ENCODE measurements at places on chromosomes 11 and 22.

GRCh38 chr11:128733440-128734102 is 39.7 kb downstream of the FLI1 start:
- no peak for DNase-seq

GRCh38 chr11:45511566-45511965 is 153.9 kb downstream of the CHST1 start:
- DNase-seq: no peak

DNA sequence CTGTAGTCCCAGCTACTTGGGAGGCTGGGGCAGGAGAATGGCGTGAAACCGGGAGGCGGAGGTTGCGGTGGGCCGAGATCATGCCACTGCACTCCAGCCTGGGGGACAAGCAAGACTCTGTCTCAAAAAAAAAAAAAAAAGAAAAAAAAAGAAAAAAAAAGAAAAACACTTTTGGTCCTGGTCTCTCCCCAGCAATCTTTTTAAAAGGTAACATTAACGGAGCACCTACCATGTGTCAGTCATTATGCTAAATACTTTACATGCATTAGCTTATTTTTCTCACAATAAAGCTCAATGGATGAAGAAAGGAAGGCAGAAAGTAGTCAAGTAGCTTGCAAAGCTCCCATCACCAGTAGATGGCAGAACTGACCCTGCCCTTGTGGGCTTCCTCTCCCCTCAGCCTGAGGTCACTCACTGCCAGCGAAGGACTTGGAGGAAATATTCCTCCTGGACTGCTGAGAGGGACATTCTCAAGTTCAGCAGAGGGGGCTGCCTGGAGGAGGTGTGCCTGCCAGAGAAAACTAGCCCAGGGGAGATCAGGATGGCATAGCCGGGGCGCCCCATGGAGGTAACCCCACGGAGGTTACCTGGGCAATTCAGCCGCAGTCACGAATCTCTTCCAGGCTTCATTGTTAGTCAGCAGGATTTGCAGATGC is 15.5 kb downstream of the APOL3 start:
- DNase-seq: no peak

DNA sequence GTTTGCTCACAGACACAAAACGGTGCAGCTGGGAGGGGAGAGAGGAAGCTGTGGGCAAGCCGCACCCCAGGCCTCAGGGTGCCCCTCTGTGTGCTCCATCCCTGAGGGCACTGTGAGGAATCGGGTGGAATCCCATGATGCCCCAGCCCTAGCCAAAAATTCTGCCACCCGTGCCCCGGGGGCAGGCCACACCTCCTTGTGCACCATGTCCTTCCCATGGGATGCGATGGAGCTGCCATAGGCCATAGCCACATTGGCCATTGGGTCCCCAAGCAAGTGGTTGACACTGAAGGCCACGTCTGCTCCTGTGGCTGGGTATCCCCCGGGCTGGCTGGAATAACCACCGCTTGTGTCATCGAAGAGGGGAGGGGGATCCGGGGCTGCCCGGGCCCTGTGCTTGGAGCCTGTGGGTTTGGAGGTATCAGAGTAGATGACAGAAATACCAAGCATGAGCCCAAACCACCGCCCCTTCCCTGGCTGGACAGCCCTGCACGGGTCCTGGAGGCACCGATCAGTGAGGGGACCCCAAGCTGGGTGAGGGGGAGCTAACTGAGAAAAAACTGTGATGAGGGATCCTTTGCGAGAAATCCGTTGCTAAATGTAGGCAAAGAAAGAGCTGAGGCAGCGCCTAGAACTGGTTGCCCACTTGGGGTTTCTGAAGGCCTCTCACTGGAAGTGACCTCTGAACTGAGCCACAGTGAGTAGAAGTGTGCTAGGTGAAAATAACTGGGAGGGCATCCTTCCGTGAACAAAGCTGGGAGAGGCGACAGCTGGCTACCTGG is 863 bp downstream of the YIF1A start:
- no peak for DNase-seq

DNA sequence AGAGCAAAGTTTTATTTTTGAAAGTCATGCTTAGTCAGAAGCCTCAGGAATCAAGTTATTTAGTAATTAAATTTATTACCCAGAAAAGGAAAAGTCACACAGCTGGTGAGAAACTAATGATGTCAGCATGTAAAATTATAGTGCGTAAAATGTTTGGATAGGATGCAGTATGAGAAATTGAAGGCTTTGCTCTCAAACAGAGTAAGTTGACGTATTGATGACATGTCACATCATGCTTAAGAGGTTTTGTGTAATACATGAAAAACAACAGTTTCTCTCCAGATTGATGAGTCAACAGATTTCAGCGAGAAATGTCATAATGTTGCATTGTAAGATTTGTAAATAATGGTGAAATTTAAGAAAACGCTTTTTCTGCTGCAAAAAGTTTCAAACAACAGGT is 769.8 kb downstream of the METTL15 start:
- DNase-seq: no peak

DNA sequence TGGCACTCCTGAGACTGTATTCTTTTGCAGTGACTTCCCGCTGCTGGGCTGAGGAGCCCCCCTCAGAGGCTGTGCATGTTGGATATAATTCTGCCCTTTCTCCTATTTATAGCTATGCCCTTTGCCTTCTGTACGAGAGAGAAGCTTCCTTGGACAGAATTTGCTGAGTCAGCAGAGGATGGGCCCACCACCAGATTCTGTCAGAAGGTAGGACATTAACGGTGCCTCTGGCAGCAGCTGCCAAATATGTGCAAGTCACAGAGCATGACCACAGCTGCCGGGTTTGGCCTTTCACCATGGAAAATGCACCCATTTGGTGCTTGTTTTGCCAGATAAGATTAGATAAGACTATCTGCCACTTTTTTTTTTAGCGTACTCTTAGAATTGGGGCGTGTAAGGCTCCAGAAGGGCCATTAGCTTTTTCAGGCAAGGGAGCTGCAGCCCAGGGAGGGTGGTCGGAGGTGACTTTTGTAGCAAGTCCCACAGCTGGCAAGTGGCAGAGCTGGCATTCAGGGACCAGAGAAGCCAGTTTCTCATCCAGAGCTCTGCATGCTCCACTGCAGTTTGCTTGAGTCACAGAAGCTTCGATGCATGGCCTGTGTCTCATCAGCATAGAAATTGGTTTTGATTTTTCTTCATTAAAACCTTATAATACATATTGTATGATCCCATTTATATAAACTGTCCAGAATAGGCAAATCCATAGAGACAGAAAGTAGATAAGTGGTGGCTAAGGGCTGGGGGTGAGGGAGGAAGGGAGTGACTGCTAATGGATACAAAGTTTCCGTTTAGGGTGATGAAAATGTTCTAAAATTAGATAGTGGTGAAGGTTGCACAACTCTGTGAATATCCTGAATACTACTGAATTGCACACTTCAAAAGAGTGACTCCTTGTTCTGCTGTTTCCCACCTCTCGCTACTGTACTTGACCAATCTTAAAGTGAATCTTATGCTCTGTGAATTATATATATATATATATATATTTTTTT is 15.8 kb downstream of the UPB1 start:
- DNase-seq: no peak

DNA sequence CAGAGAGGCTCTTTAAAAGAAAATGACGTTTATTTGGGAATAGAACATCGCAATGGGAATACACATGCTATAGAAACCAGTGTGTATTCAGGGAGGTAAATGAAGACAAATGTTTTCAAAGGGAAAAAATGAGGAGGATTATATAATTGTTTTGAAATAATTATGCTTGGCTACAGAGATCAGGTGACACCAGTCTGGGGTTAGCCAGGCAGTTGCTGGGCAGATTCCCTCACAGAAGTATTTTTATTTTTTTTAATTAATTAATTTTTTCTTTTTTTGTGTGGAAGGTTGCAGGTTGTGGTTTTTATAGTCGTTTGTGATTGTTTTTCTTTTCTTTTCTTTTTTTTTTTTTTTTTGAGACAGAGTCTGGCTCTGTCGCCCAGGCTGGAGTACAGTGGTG is 5.6 kb upstream of the STARD10 start:
- no peak for DNase-seq

GRCh38 chr11:25890626-25891260 is 441.2 kb upstream of the ANO3 start:
- no peak for DNase-seq

DNA sequence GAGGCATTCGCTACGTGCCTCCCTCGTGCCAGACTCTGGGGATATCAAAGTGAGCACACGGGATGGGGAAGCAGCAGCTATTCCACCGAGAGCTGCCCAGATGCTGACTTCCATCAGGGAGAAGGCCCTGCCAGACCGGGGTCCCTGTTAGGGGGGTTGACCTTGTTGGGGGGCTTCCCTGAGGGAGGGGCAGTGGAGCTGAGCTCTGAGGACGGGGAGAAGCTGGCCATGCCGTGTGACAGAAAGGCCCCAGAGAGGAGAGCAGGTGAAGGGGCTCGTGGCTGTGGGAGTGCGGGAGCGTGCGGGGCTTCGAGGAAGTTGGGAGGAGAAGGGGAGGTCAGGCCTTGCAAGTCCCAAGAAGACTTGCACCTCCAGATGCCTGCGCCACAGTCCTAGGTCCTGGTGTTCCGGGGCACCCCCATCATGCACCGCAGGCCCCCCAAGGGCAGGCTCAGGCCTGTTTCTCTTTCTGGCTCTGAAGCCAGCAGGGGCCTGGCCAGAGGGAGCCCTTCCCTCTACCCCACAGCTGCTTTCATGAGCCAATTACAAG is 94.4 kb downstream of the ARHGAP8 start:
- DNase-seq: no peak

DNA sequence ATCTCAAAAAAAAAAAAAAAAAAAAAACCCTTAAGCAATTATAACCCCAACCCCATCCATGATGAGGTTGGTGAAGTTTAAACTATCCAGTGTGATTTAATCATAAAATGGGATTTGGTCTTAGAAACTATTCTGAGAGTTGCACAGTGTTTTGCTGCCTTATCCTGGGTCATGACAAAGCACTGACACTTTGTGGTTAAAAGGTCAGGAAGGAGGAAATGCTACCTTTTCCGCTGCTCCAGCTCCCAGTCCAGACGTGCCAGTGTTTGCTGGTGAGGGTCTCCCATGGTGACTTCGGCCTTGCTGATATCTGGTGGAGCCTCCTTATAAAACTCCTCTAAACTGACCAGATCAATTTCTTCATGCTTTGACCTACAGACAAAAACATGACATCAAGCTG is 14.5 kb downstream of the THOC5 start:
- no peak for DNase-seq

- no peak for DNase-seq
Observed at GRCh38 chr11:2275334-2276279, 5.2 kb upstream of the ASCL2 start.

DNA sequence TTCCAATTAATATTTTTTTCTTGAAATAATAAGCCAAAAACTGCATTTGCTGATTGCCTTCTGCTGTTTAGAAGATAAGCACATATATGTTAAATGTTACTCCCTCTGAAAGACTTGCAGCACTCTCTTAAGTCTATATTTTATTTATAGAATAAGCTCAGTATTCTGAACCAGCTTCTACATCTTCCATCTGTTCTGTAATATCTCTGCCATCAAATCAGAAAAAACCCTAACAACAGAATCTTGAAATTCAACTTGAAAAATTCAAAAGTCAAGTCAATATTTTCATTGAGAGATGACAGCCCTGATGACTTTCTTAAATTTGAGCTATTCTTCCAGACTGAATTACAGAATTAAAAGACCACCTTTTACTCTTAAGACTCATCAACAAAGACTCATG is 247.9 kb downstream of the NELL1 start:
- no peak for DNase-seq

- no peak for DNase-seq
Observed at GRCh38 chr11:81915045-81915444, 818.6 kb downstream of the FAM181B start.

- DNase-seq: no peak
Observed at GRCh38 chr11:71548716-71549151, 514 bp downstream of the KRTAP5-9 start.

- no peak for DNase-seq
Observed at GRCh38 chr11:130612291-130612851, 163.9 kb downstream of the ADAMTS15 start.

- no peak for DNase-seq
Observed at GRCh38 chr22:50436841-50437341, 37.9 kb downstream of the SBF1 start.

DNA sequence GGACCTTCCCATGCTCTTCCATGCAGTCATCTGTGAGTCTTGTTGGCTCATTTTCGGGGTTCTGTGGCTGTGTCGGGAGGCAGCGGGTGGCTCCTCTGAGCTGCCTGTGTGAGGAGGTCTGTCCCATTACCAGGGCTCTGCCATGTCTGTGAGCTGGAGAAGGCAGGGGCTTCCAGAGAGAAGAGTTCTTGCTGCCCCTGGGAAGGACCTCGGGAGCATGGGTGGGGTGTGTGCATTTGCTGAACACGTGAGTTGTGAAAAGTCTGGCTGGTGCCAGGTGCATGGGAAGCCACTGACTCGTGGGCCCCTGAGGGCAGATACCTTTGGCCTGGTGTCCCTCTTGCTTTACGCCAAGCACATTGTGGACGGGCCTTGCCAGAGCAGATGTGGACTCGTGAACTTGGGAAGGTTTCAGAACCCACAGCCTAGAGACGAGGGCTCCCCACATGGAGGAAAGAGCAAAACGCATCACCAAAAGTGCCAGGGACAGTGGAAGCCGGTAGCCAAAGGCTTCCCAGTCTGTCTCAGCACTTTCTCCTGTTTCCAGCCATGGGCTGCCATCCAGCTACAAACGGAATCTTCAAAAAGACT is 1324.5 kb downstream of the BRD1 start:
- DNase-seq: no peak

GRCh38 chr11:66523611-66524010 is 13.2 kb downstream of the BBS1 start:
- no peak for DNase-seq

GRCh38 chr22:31923136-31923535 is 21.2 kb upstream of the YWHAH start:
- DNase-seq: no peak

DNA sequence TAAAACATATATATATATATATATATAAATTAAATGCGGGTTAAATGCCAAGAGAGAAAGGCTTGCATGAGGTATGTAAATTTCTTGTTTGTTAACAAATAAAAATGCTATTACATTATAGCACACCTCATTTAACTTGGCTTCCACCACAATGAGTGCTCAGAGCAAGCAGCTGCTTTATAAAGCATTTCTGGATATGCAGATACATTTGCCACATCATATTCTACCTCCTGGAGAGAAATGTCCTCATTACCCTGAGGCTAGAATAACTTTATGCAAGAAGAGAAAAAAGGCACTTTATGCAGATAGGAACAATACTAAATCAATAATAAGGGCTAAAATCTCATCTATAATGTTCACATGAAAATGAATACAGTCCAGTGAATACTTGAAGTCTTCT is 181.7 kb upstream of the CCDC90B start:
- DNase-seq: no peak

DNA sequence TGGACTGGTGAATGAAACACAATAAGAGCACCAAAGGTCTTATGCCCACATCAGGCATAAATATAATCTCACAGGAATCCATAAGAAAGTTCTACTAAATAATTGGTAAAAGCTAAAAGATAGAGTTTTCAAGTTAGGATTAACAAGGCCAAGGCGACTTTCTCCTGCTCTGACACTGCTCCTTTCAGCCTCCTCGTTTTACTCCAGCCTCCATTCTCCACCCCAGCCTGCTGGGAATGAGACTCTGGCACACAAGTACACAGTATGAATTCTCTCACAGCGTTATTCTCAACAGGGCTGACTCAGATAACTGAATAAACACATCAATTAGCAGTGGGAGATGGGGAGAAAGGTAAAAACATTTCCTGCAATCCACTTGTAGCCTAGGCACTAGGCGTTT is 94.9 kb downstream of the APOL5 start:
- no peak for DNase-seq
